ENCODE measurements at places on chromosomes 16 and 17.

- DNase-seq = no peak
These were observed 1051.4 kb upstream of the EEF2KMT start for GRCh38 chr16:6149031-6149430.

DNA sequence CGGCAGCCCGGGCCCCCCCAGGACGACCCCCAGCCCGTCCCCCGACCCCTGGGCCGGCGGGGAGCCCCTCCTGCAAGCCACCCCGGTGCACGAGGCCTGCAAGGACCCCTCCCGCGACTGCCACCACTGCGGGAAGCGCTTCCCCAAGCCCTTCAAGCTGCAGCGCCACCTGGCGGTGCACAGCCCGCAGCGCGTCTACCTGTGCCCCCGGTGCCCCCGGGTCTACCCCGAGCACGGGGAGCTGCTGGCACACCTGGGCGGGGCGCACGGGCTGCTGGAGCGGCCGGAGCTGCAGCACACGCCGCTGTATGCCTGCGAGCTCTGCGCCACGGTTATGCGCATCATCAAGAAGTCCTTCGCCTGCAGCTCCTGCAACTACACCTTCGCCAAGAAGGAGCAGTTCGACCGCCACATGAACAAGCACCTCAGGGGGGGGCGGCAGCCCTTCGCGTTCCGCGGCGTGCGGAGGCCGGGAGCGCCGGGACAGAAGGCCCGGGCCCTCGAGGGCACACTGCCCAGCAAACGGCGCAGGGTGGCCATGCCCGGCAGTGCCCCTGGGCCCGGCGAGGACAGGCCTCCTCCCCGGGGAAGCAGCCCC lies 15.6 kb upstream of the ZFPM1 start:
- peak; percentile 69 for DNase-seq

GRCh38 chr16:23337836-23338550 lies 35.9 kb downstream of the SCNN1B start:
- DNase-seq = no peak

DNA sequence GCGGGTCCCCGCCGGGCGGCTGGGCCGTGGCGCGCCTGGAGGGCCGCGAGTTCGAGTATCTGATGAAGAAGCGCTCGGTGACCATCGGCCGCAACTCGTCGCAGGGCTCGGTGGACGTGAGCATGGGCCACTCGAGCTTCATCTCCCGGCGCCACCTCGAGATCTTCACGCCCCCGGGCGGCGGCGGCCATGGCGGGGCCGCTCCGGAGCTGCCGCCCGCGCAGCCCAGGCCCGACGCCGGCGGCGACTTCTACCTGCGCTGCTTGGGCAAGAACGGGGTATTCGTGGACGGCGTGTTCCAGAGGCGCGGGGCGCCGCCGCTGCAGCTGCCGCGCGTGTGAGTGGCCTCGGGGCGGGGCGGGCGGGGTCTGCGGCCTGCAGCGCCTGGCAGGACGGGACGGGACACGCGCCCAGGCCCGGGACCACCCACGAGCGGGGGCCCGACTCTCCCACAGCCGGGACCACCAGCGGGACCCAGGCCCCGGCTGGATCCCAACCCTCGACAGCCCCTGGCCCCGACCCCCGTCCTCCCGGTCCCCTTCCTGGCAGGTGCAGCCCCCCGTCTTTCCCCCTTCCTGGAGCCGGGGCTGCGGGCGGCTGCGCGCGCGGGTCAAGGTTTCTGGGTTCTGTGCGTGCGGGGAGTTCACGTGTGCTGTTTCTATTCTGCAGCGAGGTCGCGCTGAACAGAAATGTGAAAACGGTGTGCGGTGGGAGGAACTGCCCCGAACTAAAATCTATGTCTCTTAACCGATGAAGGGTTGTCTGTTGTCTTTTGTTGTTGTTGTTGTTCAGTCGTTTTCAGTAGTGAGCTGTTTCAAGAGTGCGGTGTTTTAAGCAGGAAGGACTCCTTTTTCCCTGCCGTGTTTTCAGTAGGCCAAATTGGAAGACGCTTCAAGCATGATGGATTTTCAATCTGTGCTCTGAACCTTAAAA lies 705 bp downstream of the FOXK2 start:
- peak; percentile 42 for DNase-seq

DNA sequence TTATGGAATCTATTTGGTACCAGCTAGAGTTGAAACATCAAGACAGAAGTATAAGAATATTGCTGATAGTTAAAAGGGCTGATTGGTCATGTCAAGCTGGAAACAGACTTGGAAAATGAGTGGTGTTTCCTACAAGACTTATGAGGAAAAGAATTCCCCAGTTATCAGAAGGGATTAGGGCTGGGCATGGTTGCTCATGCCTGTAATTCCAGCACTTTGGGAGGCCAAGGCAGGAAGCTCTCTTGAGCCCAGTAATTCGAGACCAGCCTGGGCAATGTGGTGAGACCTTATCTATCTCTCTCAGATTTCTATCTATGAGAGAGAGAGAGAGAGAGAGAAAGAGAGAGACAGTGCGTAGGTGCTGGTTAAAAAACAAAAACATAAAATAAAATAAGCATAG lies 139.5 kb upstream of the PMFBP1 start:
- no peak for DNase-seq

Measured in activated CD4-positive, alpha-beta T cell treated with anti-CD3 and anti-CD28 coated beads, Interleukin-2, Interleukin-4, amounts not matched to agents 100 ng/mL and 50 ng/mL, durations not matched to agents 16 hours and 8 hours (primary cell).